ENCODE measurements at places on chromosomes 11 and 22.

GRCh38 chr11:69131644-69132300 is 24.0 kb upstream of the SMIM38 start:
- DNase-seq, result no peak

GRCh38 chr11:128361451-128362020 is 225.8 kb downstream of the ETS1 start:
- no peak for DNase-seq

- DNase-seq, result no peak
Measured at GRCh38 chr11:110600322-110600721, 111.9 kb downstream of the ARHGAP20 start.

DNA sequence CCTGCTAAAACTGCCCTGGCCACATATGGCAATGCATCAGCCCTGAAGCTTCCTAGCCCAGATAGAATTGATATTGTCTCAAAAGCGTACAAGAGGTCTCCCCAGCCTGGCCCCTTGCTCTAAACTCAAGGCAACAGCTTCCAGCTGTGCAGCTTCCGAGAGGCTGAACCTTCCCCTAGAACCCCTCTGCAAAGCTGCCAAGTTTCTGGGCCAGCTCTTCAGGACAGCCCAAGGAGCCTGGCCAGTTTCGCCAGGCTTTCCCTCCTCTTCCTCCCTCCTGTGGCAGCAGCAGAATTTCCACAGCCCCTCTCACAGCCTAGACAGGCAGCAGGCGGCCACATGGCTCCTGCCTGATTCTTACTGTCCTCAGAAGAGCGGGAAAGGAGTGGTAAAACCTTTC is 34.5 kb downstream of the NUMA1 start:
- DNase-seq, result no peak

DNA sequence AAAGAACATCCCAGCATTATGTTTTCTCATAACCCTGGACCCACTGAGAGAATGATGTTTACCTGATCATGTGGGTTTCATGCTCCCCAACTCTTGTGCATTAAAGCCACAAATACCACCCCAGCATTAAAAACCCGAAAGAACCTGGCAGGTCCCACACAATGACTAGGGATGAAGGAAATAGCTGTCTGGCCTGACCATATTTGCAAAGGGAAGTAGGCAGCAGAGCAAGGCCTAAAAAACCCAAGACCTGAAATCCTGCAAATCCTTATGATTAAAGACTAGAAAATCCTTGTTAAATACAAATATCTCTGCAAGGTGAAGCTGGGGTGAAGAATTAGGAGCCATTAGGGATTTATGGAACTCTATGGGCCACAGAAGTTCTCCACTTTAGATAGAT is 23.7 kb downstream of the PAK1 start:
- DNase-seq, result no peak

DNA sequence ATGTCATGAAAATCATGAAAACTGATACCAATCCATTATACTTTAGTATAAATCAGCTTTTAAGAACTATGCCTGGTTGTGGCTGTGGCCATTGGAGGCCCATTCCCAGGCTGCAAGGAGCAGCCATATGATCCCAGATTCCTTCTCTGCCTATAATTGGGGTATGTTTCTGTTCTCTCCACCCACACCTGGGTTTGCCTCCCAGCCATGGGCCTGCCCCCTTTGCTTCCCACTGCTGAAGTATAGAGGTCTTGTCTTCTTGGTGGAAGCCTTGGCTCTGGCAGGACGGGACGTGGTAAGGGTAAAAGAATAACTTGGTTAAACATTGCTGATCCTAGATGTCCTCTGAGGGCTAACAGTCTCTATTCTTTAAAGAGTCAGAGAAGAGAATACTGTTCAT is 2.4 kb downstream of the MICAL2 start:
- DNase-seq, result no peak

DNA sequence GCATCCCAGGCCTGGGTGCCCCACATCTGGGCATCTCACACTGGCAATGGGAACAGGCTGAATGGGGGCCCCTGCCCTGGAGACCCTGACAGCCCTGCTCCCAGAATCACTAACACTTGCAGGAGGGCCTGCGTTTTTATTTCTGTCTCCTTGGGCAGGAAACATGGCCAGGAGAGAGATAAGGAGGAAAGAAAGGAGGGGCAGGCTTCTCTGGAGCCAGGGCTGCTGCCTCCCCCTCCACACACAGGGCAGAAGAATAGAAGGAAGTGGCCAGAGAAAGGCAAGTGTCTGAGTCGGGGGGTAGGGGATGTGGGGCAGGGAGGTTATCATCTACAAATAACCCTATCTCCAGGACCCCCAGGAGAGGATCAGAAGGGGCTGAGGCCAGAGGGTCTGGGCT is 25.5 kb upstream of the TSPAN18 start:
- no peak for DNase-seq

DNA sequence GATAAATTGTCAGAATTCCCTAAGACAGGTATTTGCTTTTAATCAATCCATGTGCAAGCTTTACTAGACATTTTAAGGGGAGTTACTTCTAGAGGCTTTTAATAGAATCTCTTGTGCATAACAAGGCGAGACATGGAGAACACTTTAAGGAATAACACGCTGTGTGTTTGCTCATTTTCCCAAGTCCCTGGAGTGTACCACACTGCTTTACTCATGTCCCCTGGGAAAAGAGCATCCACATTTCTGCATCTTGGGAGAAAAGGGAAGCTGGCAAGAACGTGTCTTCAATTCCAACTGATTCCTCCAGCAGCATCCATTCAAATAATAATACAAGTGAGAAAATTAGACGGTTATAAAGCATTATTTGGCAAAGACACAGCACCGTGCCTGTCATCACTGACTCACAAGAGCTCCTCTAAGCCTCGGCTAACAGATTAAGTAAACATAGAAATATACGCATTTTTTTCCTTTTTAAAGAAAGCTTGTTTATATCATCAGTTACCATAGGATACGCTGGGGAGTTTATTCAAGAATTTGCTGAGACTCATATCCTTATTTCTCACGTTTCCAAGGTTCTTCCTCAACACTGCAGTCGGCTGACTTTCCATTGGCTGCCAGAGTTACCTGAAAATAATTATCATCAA is 121.5 kb downstream of the CD44 start:
- DNase-seq, result no peak

- no peak for DNase-seq
Measured at GRCh38 chr11:28838741-28839140, 730.6 kb downstream of the METTL15 start.

- peak; percentile 54 for DNase-seq
Measured at GRCh38 chr11:19553683-19554333, 158.8 kb upstream of the NAV2 start.

GRCh38 chr11:111913997-111914396 is 1.5 kb downstream of the HSPB2 start:
- no peak for DNase-seq

DNA sequence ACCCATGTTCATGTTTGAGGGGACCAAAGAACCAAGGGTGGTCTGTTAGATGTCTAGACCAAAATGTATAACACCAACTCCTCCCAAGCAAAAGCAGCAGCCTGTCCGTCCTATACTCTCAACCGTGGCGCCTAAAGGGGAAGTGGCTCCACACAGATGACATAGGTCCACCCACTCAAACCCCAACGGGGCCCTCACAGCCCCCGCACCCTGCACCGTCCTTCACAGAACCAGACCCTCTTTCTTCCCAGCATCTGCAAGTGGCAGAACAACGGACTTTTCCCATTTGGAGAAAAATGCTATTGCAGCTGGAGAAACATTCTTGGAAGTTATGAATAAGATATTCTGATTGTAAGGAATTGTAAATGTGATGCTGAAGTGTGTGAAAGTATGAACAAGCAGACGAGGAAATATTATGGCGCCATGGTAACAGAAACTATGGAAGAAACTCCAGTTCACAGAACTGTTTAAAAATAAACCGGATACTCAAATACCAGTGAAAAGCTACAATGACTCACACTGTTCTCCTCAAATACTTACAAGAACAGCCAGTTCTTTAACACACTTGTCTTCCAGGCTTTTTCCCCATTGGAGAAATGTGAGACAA is 76.5 kb upstream of the ARFGAP3 start:
- no peak for DNase-seq

DNA sequence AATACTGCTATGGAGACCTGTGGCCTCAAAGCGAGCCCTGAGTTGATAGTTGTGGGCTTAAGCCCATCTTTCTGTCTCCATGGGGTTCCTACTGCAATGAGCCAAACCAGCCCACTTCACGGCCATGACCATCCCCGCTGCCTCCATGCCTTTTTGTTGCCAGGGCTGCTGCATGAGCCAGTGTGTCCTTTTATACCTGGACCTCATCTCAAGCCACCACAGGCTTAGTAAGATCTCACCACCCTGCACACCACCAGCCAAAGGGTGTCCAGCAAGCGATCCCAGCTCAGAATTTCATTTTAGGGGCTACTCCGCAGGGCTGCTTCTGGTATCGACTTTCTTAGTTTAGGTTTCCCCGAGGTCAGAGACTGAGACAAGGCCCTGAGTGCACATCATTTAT is 8.3 kb downstream of the TP53AIP1 start:
- no peak for DNase-seq

DNA sequence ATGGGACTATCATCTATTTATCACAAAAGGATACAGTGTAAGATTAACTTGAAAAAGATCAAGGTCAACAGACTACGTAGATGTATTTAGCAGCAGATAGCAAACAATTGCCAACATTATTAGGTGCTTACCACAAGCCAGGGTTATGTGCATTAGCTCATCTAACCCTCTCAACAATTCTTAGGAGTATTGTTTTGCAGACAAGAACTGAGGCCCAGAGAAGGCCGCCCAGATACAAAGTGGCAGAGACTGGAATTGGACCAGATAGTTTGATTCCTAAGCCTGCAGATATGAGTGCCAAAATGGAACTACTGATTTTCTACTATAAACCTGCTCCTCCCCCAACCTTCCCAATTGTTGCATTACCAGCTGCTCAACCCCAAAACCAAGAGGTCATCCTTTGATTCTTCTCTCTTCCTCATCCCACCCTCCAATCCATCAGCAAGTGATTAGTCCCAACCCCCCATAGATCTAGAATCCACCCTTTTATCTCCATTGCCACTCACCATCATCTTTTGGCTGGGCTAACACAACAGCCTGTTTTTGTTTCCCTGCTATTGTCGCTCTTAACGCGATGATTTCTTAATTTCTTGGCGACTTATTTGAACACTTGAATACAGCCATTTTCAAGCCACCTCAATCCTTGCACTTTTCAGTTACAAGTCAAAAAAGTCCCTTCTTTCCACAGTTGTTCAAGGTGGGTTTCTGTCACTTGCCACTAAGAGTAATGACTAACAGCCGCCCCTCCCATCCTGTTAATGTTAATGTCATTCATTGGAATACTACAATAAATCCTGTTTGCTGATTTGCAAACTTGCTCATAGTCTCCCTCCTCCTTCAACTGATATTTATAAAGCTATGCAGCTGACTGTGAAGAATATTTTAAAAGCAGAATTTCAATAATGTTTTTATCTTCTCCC is 2.7 kb downstream of the TMEM123 start:
- DNase-seq, result no peak

- no peak for DNase-seq
Measured at GRCh38 chr11:45556851-45557707, 108.3 kb downstream of the CHST1 start.

- DNase-seq, result no peak
Measured at GRCh38 chr11:47603295-47603694, 9.1 kb upstream of the C1QTNF4 start.

GRCh38 chr11:78763664-78764063 is 189.0 kb upstream of the NARS2 start:
- no peak for DNase-seq

DNA sequence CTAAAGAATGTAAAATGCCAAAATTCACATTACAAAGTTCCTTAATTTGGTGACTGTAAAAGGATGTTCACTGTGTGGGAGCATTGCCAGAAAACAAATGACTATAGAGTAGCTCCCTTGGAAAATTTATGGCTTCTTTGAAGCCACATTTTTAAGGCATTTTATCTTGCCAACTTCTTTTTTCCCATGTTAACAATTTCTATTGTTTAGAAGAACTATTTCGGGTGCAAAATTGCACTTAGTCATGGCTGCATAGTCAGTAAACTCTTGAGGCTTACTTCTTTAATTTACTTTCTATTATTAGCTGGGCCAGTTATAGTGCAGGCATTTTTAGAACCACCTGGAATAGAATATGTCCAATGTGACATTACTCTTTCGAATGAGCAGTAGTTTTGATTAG is 515.3 kb downstream of the JRKL start:
- no peak for DNase-seq

DNA sequence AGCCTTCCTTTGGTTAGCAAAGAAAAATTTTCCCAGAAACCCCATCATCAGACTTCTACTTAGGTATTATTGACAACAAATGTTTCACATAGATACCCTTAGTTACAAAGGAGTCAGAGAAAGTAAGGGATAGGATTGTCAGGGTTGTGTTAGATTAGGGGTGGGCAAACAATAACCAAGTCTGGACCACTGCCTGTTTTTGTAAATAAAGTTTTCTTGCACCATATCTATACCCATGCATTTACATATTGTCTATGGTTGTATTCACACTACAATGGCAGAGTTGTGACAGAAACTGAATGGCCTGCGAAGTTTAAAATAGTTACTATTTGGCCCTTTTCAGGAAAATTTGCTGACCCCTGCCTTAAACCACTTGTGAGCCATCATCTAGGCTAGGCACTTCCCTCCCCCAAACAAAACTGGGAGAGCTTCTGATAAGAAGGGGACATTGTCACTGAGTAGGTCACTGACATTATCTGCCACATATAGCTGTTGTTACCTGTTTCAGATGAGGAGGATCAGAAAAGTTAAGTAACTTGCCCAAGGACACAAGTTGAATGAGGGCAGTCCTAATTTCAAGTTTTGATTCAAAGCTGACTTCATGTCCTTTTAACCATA is 40.7 kb upstream of the TMEM135 start:
- no peak for DNase-seq

DNA sequence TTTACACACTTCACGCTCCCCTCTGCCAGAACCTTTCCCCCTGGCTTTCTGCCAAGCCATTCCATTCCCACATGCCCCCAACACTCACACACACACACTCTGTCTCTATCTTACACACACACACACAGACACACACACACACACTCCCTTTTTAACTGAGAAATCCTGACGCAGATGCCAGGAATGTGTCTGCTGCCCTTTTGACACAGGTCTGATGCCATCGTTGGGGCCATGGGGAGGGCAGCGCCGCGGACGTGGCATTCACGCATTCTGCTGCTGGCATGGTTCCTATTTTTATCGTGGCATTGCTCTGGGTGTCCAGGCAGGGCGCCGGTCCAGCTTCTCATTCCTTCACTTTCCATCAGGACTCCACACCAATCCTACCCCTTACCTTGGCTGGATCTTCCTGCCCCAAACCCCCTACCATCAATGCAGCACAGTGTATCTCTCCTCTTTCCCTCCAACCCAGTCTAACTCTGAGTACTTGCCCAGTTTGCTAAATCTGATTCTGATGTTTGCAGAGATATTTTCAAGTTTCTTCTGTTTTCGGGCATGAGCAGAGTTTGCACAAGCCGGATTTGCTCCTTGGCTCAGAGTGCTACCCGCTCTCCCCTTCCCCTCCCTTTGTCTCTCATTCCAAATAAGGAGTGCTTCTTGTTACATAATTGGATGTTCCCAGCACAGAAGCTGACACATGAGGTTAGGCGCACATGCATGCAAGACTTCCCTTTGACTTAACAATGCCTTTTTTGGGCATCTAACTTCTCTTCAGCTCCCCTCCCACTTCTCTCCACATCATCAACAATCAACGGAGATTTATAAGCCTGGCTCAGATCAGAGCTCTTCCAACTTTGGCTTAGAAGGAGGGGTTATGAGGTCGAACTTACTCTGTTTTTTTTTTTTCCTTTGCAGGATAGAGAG is 18.8 kb downstream of the SNX19 start:
- DNase-seq, result no peak

Measured in activated gamma-delta T cell treated with anti-CD3 and anti-CD28 coated beads, Interleukin-2, amount 50 U/mL, for 16 hours (primary cell).